Choroid plexus epithelial cell (primary cell): ENCODE measurements at places on chromosomes 11 and 22.

- DNase-seq = no peak
These were observed 1428.6 kb downstream of the LRRC4C start for GRCh38 chr11:40030867-40031266.

DNA sequence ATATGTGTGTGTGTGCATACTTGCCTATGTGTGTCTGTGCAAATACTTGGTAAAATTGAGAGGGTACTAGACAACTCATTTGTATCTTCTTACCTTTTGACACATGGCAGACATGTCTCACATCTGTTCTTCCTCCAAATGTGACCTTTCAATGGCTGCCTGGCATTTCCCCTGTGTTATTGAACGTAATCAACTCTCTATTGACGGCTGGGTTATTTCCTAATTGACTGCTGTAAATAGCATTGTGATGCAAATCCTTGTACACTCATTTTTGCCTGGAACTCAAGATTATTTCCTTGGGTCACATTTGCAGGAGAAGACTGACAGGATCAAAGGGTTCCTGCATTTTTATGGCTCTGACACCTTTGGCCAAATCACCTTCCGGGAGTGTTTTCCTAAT, 37.4 kb downstream of the KCNQ1 start:
- no peak for DNase-seq

- DNase-seq = no peak
These were observed 1.0 kb upstream of the SEC14L4 start for GRCh38 chr22:30506507-30506968.

DNA sequence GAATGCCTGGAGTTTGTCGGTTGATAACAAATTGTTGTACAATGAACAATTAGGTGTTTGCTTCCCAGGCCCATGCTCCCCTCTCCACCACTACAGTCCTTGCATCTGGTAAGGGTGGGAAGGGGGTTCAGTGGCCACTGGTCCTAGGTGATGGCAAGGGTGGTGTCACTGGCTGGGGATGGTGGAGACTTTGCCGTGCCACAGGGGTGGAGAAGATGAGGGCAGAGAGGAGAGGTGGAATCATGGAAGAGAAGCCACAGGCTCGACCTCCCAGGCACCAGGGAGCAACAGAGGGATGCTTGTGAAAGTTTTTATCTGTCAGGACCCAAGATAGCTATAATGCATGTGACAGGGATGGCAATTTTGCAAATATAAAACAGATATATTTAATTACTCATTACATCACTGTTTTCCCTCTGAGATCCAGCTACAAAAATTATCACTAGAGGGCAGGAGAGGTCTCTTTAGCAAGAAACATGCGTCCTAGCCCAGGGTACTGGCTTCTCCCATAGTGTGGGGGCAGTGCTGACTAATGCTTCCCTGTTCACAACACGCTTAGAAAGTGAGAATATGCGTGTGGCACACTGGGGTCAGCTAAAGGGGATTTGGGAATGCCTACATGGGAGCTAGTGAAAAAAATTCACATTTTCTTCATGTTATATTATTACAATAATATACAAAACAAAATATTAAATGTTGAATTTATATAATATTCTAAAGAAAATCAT, 49.0 kb upstream of the AMPD3 start:
- DNase-seq = peak; percentile 93

- DNase-seq = peak; percentile 44
These were observed 584.0 kb downstream of the KCNA4 start for GRCh38 chr11:29432719-29433325.

GRCh38 chr11:65558930-65559509, 861 bp upstream of the LTBP3 start:
- DNase-seq = peak; percentile 58

GRCh38 chr11:26106726-26107125, 225.2 kb upstream of the ANO3 start:
- no peak for DNase-seq

- no peak for DNase-seq
These were observed 728.2 kb upstream of the ANO5 start for GRCh38 chr11:21464601-21465193.

DNA sequence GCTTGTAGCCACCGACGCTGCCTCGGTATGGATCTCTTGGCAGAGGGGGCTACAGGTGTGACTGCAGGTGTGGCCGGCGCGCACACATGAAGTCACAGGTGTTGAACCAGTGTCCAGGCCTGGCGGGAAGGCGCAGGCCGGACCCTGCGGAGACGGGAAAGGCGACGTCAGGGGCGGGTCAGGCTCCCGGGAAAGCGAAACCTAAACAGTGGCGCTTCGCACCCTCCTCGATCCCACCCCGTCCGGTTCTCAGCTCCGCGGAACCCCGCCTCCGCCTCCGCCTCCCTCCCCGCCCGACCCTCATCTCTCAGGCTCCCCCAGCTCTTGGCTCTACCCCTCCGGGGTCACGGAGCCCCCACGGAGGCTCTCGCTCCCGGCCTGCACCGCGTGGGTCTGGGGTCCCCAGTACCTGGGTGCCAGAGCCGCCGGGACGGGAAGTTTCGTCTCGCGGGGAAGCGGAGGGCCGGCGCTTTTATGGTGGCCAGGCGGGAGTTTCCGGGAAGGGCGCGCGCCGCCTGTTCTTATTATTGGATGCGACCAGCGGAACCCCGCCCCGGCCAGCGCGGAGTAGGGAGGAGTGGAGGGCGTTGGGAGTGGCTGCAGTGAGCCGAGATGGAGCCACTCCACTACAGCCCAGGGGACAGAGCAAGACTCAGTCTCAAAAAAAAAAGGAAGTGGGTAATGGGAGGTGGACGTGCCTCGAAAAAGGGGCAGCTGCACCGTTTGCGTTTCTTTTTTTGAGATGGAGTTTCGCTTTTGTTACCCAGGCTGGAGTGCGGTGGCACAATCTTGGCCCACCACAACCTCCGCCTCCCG, at the start of gene IRF7:
IRF7 (minus strand) TSS at position 447 of the 816 bp plus-strand sequence. CDS start 586 bp downstream, outside the sequence.
- DNase-seq = peak; percentile 93

GRCh38 chr22:47168900-47169800, 406.7 kb downstream of the TBC1D22A start:
- DNase-seq = peak; percentile 21

DNA sequence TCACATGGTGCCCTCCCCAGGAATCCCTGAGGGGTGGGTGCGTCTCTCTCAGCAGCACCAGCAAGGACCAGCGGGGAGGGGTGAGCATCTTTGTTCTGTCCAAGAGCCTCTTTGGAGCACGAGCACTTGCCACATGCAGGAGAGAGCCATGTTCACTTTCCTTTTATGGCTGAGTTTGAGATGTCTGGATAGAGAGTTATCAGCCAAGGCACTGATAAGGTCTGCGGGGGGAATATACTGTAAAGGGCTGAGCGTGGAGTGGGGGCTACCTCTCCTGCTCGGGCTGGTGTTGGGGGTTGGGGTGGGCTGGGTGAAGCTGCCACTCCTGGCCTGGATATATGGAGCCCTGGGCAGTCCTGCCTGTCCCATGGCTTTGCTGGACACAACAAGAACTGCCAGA, 34.9 kb upstream of the CCDC188 start:
- DNase-seq = no peak

GRCh38 chr22:42074132-42074811, at the start of gene PHETA2:
Gene PHETA2, plus strand, starts transcription at chr22:42074248. Its CDS starts 3,046 bp downstream, at chr22:42077294.
- DNase-seq = peak; percentile 61

- no peak for DNase-seq
These were observed 14.0 kb upstream of the NRIP3 start for GRCh38 chr11:9017773-9018172.

- DNase-seq = peak; percentile 72
These were observed 4.4 kb downstream of the INS start for GRCh38 chr11:2156416-2157182.

DNA sequence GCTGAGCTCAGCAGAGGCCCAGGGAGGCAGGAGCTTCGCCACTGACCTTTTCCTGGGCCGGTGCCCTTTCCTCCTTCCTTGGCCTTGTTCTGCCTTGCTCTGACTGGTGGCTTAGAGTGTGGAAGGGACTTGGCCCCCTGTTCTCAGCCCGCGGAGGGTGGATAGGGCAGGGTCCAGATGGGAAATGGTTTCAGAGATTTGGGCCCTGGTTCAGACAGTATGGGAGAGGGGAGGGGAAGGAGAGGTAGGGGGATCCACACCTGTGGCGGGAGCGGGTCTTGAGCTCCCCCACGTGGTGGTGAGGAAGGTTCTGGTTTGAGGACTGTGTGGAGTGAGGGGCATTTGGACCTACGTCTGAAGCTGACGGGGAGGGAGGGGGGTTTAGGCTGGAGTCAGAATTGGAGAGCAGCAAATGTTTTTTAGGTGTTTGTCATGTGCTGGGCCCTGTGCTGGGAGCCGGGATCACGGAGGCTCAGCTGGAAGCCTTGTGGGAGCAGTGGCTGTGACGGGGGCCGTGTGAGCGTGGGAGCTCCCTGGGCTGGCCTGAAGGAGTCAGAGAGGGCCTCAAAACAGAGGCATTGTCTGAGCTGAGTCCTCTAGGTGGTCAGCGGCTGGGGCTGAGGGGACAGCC, 27.2 kb downstream of the SHANK3 start:
- no peak for DNase-seq

- DNase-seq = peak; percentile 64
These were observed at the start of gene MICAL3 for GRCh38 chr22:18024276-18024939. Gene MICAL3, minus strand, starts transcription at chr22:18024561. Its CDS starts 117,749 bp downstream, at chr22:17906812.

DNA sequence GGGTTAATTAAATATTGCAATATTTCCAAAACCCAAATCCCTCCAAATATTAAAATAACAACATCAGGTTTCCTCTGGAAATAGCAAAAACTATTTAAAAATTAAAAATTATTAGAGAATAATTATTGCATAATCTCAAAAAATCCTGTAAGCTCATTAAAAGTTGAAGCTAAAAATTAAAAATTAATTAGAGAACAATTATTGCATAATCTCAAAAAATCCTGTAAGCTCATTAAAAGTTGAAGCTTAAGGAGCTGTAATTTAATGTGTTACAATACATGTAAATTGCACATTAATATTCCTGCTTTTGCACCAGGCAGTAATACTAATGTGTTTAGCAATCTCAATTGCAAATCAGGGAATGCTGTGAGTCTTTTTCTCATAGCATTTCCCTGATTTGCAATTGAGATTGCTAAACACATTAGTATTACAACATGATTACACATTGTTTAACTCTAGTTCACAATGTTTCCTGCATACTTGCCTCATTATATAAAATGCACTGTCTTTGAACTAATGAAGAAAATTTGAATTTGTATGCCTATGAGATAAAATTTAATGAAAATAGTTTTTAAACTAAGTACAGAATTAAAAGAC, 247.7 kb downstream of the GUCY1A2 start:
- peak; percentile 26 for DNase-seq

DNA sequence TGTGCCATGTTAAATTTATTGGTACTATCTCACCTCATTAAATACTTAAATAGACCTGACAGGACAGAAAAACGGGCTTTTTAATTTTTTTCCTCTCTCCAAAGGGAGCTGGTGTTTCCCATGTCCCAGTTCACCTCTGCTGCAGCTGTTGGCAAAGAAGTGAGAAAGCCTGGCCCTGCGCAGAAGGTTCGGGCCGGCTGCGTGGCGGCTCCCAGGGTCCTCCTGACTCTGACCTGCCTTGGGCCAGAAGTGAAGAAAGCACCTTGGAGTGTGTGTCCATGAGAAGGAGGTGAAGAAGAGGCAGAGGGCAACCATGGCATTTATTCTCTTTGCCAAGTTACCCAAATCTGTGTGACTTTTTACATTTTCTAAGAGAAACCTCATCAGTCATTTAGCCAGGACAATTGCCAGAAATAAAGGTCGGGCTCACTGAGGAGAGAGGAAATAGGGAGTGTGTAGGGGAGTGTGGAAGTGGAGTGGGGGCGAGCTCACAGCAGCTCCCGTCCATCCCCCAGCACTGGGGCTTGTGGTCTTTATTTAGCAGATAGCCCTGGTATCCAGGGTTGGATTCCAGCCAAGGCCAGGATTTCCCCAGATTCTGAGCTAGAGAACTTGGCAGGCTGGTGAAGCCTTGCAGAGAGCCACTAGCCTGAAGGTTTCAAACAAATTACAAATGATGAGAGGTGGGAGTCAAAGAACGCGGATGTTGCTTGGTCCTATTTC, 102.4 kb upstream of the CADM1 start:
- DNase-seq = peak; percentile 10
